ENCODE measurements at places on chromosomes 7 and 10.

- H3K27ac ChIP-seq = no peak overlapping the region
- H3K36me3 ChIP-seq = no peaks in the 10 kb centered on the region
- peaks cover 9% of the 10 kb centered on the region for H3K27me3 ChIP-seq
Measured at GRCh38 chr10:69281507-69282413, 3.5 kb downstream of the HK1 start.

GRCh38 chr10:17963431-17963830, 11.7 kb downstream of the SLC39A12 start:
- H3K4me1 ChIP-seq = no peaks in the 10 kb centered on the region
- H3K27ac ChIP-seq = no peak overlapping the region
- no peaks in the 10 kb centered on the region for H3K27me3 ChIP-seq
- H3K36me3 ChIP-seq = no peaks in the 10 kb centered on the region
- H3K4me3 ChIP-seq = no peak overlapping the region
- no peak for DNase-seq

- no peak for DNase-seq
- H3K4me1 ChIP-seq = peaks cover 16% of the 10 kb centered on the region
- H3K36me3 ChIP-seq = no peaks in the 10 kb centered on the region
- H3K4me3 ChIP-seq = no peak overlapping the region
Measured at GRCh38 chr10:130483691-130484467, 347.7 kb downstream of the GLRX3 start.

DNA sequence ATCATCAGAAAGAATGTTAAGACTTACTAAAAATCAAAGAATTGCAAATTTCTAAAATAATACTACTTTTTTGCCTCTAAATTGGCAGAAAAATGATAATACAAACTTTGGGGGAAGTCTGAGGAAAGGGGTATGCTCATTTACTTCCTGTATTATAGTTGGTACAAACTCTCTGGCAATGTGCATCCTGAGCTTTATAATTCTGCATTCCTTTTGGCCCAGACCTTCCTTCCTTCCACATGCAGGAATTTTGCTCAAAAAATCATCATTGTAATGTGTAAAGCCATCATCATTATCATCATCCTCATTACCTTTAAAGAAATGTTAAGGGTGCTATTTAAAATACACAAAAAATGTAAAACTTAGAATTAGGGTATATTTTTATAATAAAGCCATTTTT, 148.5 kb downstream of the ZNF438 start:
- H3K4me3 ChIP-seq = no peak overlapping the region
- no peaks in the 10 kb centered on the region for H3K27me3 ChIP-seq
- H3K4me1 ChIP-seq = no peaks in the 10 kb centered on the region
- no peaks in the 10 kb centered on the region for H3K36me3 ChIP-seq
- no peak for DNase-seq
- H3K27ac ChIP-seq = no peak overlapping the region

GRCh38 chr10:14658331-14659127, 116.2 kb downstream of the FAM107B start:
- no peak for DNase-seq
- no peak overlapping the region for H3K4me3 ChIP-seq
- H3K4me1 ChIP-seq = peaks cover under 1% of the 10 kb centered on the region

DNA sequence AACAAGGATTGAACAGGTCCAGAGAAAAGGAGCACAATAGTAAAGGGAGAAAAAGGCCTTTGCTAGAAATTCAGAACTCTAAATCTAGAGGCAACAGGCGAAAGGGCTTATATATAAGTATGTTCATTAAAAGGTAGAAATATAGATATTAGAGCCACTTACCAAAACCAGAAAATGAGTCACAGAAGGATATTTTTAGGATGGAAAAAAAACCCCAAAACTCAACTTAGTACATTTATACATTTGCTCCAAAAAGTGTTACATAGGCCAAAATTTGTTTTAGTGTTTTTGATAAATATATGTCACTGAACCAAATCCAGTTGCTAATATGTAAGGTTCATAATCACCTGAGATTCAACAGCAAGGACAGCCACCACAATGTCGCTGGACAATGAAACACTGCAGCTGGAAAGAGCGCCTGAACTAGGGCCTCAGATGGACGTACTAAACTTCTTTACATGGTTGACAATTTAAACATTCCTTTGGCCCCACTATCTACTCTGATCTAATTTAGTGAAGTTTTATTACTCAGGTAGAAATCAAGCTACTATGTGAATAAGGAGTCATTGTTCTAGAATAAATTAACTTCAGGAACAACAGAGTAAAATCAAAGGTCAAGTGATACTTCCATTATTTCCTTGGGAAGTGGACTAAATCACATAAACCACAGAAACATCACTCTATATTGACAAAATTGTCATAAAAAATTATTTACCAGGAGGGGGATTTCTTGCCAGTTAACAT, 10.9 kb downstream of the FAM3C start:
- no peak overlapping the region for H3K4me3 ChIP-seq
- H3K36me3 ChIP-seq = peaks cover 7% of the 10 kb centered on the region
- H3K27ac ChIP-seq = no peak overlapping the region
- peaks cover 31% of the 10 kb centered on the region for H3K4me1 ChIP-seq
- no peak for DNase-seq
- H3K27me3 ChIP-seq = no peaks in the 10 kb centered on the region

- H3K27me3 ChIP-seq = no peaks in the 10 kb centered on the region
- no peaks in the 10 kb centered on the region for H3K4me1 ChIP-seq
- H3K36me3 ChIP-seq = peaks cover 33% of the 10 kb centered on the region
Measured at GRCh38 chr7:90411510-90411909, 8.2 kb downstream of the CLDN12 start.

DNA sequence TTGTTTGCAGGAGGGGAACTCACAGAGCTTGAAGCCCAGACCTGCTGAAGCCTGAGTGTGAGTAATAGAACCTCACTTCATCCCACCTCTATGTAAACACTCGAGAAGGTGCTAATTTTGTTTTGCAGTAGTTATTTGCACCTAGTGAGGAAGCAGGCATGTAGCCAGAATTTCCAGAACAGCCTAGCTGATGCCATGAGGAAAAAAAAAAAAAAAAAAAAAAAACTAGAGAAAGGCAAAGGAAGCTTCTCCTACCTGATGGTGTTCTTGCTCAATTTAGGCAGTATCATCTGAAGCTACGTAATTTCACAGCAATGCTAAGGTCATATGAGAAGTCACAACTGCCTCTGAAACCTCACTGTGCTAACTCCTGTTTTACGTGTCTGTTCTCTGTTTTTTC, 13.6 kb upstream of the GPR37 start:
- peaks cover 2% of the 10 kb centered on the region for H3K4me1 ChIP-seq
- H3K27ac ChIP-seq = no peak overlapping the region
- H3K4me3 ChIP-seq = no peak overlapping the region
- DNase-seq = no peak
- H3K27me3 ChIP-seq = peaks cover 2% of the 10 kb centered on the region

GRCh38 chr7:24971333-24972165, 8.4 kb downstream of the OSBPL3 start:
- peak; percentile 31 for DNase-seq
- H3K4me3 ChIP-seq = no peak overlapping the region
- H3K27ac ChIP-seq = no peak overlapping the region
- no peaks in the 10 kb centered on the region for H3K27me3 ChIP-seq
- no peaks in the 10 kb centered on the region for H3K36me3 ChIP-seq

DNA sequence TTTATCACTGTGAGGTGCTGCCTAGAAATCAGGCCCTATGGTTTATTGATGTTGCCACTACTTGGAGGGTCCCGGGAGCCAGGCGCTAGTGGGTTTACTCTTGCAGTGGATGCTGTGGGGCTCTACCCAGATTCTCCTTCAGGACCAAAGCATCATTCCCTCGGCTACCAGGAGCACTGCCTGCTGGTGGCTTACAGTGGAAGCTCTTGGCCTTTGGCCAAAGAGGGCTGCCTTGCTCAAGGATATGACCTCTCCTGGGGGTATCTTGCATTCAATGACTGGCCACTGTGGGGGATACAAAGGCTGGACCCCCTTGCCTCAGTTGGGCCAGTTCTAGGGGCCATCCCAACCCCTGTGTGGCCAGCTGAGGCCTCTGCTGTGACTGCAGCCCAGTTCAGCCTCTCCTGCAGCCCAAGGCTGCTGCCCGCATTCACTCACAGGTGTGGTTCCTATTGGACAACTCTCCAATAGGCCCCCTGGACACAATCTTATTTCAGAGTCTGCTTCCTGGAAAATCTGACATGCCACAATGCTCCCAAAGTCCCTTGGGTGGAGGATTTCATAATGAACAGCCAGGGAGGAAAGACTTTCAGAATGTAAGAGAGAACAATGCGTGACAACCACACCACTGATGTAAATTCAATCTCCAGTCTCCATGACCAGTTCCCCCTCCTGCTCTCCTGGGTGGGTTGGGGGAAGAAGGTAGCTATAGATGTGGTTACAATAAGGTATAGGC, 196.3 kb downstream of the SNX10 start:
- H3K4me1 ChIP-seq = no peaks in the 10 kb centered on the region
- H3K27ac ChIP-seq = no peak overlapping the region
- no peak for DNase-seq
- no peaks in the 10 kb centered on the region for H3K36me3 ChIP-seq

GRCh38 chr10:792792-793100, 103.3 kb upstream of the DIP2C start:
- no peak for DNase-seq
- H3K36me3 ChIP-seq = no peaks in the 10 kb centered on the region
- no peak overlapping the region for H3K4me3 ChIP-seq
- peaks cover 16% of the 10 kb centered on the region for H3K4me1 ChIP-seq
- no peaks in the 10 kb centered on the region for H3K27me3 ChIP-seq
- no peak overlapping the region for H3K27ac ChIP-seq

GRCh38 chr10:132595854-132596253, 58.3 kb downstream of the INPP5A start:
- no peak overlapping the region for H3K4me3 ChIP-seq
- peaks cover 8% of the 10 kb centered on the region for H3K4me1 ChIP-seq
- H3K27me3 ChIP-seq = no peaks in the 10 kb centered on the region
- H3K27ac ChIP-seq = no peak overlapping the region
- DNase-seq = no peak
- no peaks in the 10 kb centered on the region for H3K36me3 ChIP-seq

DNA sequence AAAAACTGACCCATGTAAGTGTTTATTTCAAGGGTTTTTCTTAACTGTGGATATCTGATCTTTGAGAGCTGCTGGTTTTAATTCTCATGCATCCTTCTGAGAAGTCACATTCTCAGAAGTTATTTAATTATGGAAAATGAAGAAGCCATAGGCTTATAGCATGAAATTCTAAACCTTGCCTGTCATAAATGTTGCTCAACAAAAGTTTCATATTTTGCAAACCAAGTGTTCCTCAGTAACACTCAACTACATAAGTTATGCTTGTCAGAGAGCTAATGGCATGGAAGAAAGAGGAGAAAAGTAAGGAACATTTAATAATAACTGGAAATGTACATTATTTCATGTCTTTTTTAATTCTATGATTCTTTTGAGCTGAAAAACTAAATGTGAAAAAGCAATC, 78.6 kb upstream of the MPP7 start:
- H3K4me1 ChIP-seq = no peaks in the 10 kb centered on the region
- H3K4me3 ChIP-seq = no peak overlapping the region
- H3K36me3 ChIP-seq = no peaks in the 10 kb centered on the region
- peak overlapping the region; percentile 18 for H3K27ac ChIP-seq
- H3K27me3 ChIP-seq = no peaks in the 10 kb centered on the region

DNA sequence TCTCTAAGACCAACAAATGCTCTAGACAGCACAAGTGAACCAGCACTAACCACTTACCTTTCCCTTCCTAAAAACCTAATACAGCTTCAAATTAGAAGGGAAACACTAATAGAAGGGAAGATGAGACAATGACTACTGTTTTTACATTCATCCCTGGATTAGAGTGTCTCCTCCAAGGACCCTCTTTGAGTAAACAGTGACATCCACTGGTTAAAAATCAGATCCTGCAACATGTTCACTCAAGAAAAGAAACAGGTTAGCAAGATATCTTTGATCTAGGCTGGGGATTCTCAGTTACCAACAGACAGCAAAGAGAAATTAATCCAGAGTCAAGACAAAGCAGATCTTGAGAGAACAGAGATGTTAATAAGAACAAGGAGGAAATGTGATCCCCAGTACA, 177.7 kb upstream of the GHITM start:
- no peaks in the 10 kb centered on the region for H3K4me1 ChIP-seq
- no peak for DNase-seq
- H3K4me3 ChIP-seq = no peak overlapping the region
- no peaks in the 10 kb centered on the region for H3K36me3 ChIP-seq
- H3K27ac ChIP-seq = no peak overlapping the region

DNA sequence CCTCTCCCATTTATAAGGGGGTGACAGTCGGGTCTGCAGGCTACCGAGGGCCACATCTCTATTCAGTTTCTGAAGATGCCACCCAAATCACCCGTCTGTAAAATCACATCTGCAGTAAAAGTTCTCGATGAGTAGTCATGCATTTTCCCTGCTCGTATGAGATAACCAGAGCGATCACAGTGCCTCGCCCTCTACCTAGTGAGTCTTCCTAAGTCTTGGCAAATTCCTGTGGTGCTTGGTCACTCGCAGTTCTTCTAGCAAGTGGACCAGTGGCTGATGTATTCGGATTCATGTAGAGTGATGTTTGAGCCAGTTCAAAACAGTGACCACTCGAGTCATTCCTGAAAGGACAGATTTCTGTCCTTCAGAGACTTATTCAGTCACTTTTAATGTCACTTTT, 44.9 kb downstream of the INSYN2A start:
- H3K27me3 ChIP-seq = no peaks in the 10 kb centered on the region
- no peaks in the 10 kb centered on the region for H3K4me1 ChIP-seq
- no peak for DNase-seq

DNA sequence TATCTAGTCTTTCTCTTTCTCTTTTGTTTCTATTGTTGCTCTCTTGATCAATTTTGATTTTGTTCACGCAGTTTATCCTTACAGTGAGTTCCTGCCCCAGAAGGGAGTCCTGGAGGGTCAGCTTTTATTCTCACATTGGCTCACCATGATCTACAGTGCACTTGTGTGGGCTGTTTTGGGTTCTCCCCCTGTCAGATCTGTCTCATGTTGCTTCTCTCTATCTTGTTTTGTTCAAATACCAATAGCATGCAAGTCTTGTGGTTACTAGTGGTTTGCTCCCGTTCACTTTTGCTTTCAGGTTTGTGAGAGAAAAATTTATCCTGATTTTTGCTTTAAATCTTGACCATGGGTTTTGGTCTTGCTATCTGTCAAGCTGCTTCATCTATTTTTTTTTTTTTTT, 74.3 kb downstream of the PTN start:
- H3K4me3 ChIP-seq = no peak overlapping the region
- no peaks in the 10 kb centered on the region for H3K27me3 ChIP-seq
- H3K27ac ChIP-seq = no peak overlapping the region
- H3K36me3 ChIP-seq = no peaks in the 10 kb centered on the region

- H3K27ac ChIP-seq = no peak overlapping the region
- DNase-seq = no peak
- no peaks in the 10 kb centered on the region for H3K4me1 ChIP-seq
Measured at GRCh38 chr7:132866144-132866531, 215.8 kb downstream of the CHCHD3 start.
